H4 (cell line): ENCODE measurements at places on chromosomes 4 and X.
A peak's percentile ranks its signal among the peaks of the same experiment; 100 is the strongest.

DNA sequence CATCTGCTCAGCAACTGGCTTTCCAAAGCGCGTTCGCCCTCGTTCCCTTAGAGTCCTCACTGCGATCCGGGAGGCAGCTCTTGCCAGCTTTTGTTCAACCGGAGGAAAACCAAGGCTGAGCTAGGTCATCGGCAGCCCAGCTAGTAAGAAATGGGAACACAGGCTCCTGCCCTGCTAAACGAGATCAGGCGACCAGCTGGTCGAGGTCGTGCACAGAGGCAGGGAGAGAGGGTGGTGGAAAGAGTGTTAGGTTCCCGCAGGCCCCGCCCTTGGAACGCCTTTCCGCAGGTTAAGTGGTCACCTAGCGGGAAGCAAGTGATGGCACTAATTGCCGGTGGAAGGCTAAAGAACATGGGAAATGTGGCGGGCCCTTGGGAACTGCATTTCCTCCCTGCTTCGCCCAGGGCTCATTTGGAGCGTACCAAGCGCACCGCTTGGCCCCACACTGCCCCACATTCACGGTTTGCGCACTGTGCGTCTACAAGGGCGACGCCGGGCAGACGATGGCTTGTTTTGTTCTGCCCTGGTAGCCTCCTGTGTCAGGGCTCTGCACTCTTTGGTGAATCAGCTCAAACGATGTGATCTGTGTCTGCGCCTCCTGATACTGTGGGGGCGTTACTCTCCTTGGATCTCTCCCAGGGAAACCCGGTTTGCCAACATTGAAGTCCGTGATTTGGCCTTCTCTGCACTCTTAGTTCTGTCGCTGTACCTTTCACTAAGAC, 7.2 kb upstream of the PRDM8 start:
- no peak for DNase-seq

GRCh38 chr4:119041396-119041795, 94.2 kb upstream of the MYOZ2 start:
- no peak for DNase-seq

DNA sequence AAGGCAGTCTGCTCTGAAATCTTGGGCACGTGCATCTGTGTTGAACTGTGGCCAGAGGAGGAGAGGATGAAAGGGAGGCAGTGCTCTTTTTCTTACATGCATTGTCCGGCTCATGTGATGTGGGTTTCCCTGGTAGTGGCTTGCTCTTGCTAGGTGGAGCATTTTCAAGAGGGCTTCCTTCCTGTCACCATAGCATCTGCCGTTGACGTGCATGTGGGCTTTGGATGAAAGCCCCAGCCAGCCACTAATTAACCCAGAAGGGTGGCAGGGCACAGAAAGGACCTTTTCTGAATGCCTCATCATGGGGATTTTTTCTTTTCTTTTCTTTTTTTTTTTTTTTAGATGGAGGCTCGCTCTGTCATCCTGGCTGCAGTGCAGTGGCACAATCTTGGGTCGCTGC, 121.3 kb downstream of the GPR143 start:
- no peak for DNase-seq

DNA sequence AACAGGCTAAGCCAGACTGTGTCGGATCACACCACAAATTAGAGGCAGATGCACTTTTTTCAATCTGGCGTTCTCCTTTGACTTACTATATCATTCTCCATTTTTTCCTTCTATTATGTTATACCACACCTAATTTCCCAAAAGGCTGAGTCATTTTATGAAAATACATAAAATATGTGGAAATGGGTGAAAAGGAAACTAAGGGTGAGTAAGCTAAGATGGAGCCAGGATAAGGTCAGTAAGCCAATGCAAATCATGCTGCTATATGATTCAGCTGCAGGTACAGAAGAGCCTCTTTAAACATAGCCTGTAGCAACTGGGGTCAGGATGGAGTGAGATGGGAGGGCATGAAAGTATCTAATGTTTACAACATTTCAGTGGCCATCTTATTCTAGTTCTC, 94.0 kb upstream of the TEX13A start:
- DNase-seq, result peak; percentile 3

DNA sequence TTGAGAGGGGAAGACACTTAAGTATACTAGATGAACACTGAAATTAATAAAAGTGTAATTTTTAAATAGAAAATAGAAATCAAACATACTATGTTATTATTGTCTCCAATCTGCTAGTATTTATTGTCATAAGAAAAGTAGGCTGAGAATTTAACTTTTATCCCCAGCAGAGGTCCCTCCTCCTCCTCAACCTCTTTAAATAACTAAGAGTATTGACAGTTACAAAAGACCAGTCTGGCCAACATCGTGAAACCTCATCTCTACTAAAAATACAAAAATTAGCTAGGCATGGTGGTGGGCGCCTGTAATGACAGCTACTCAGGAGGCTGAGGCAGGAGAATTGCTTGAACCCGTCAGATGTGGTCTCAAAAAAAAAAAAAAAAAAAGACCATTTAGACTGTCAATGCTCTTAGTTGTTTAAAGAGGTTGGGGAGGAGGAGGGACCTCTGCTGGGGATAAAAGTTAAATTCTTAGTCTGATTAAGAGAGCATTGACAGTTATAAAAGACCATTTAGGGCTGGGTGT, 4.2 kb downstream of the SLC30A9 start:
- DNase-seq, result no peak

DNA sequence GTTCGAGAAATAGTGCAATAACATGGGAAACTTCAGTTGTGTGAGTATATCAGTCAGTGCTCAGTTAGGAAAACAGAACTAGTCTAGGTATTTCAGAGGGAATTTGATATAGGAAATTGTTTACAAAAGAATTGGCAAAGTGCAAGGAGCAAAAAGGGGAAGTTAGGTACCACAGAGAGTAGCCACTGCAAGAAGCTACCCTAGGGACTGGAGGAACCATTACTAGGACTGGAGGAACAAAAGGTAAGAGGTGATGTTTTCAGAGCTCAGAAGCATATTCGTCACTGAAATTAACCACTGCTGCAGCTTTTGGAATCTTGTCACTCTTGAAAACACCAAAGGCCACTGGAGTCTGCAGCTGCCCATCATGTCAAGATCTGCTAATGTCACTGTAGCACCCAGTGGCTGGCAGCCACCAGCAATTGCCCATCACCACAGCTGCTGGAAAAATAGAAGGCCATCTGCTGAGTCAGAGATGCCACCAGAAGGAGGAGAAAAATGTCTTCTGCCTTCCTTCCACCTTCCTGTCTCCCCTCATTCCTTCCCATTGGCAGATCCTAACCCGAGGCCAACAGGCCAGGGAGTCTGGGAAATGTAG, 160.6 kb upstream of the RPS6KA3 start:
- peak; percentile 5 for DNase-seq

DNA sequence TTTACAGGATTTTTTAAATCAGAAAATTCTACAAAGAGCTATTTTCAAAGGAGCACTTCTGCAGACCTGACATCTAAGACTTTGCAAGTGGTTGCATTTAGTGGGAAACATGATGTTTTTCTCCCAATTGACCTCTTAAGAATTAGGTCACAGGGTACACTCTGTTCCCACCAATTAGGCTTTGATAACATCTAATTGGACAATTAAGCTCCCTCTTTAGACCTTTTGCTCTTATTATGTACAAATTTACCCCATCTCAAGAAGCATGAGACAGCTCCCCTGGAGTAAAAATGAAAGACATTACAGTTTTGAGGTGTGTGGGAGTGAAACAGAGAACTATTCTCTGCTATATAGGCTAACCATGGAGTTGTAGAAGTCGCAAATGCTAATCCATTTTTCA, 31.8 kb upstream of the AGA start:
- DNase-seq, result no peak

GRCh38 chrX:6383917-6384316, 151.0 kb downstream of the VCX3A start:
- no peak for DNase-seq

GRCh38 chrX:153494541-153495361, at the start of gene BGN:
Gene BGN, plus strand, starts transcription at chrX:153494980. Its CDS starts 9,652 bp downstream, at chrX:153504632.
- no peak for DNase-seq

DNA sequence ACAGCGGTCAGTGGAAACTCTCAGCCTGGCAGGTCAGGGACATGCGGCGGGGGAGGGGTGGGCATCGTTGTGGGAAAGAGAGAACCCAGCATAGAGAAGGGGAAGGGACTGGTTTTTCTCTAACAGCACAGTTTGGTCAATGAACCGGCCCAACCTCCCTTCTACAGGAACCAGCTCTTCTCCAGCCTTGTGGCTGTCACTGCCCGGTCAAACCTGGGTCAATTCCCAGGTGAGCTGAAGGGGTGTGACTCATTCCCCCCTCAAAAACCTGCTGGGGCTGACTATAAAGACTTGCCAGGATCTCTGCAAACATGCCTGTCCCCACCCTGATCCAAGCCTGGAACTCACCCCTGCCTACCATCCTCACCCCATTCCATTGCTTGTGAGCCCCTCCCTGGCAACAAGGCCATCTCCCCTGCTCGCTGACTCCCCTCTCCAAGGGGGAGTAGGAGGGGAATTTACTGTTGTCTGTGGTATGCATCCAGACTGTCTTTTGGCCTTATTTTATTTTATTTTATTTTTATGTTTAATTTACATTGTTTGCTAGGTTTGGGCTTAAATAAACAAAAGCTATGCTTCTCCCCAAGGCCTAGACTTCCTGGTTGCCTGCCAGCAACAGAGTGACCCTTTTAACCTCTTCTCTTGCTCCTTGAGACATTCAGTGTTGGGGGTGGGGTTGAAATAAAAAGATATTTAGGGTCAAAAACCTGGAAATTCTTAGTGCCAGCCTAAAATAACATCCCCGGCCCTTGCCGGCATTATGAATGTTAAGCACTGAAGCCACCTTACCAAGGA, 49.6 kb downstream of the TSC22D3 start:
- no peak for DNase-seq

- no peak for DNase-seq
These were observed 1788.0 kb upstream of the TENM3 start for GRCh38 chr4:180455226-180455625.

- DNase-seq, result no peak
These were observed 226.3 kb upstream of the PGRMC2 start for GRCh38 chr4:128513664-128514484.

GRCh38 chrX:74277846-74278245, 26.1 kb upstream of the ZCCHC13 start:
- no peak for DNase-seq

- no peak for DNase-seq
These were observed 355.0 kb downstream of the RAB28 start for GRCh38 chr4:13129095-13129494.

GRCh38 chr4:163500586-163500985, 6.1 kb downstream of the TMA16 start:
- no peak for DNase-seq

- DNase-seq, result no peak
These were observed 6.3 kb downstream of the PLP2 start for GRCh38 chrX:49177873-49178480.

- peak; percentile 39 for DNase-seq
These were observed 49.8 kb downstream of the TBCK start for GRCh38 chr4:106266201-106266600.

GRCh38 chr4:3054169-3054759, 20.1 kb downstream of the HTT-AS start:
- no peak for DNase-seq

GRCh38 chr4:176230836-176231235, 35.5 kb upstream of the SPATA4 start:
- no peak for DNase-seq

DNA sequence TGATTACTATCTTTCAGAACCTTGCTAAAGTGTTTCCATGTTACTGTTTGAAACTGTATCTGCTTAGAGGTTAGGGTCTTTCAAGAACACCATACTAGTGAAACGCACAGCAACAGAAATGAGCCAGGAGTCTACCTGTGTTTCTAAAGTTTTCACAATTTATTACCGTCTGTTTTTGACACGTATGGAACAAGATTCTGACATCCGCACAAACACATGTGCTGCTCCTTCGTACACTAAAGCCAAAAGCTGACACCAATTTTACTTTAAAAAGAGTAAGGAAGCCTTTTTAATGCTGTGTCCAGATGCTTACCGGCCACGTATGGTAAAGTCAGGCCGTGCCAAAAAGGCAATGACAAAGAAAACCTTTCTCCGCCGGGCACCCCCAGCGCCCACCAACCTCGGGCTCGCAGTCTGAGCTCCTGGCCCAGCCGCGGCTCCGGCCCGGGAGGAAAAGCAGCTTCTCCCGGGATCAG, 532 bp downstream of the RPS4X start:
- DNase-seq, result no peak

DNA sequence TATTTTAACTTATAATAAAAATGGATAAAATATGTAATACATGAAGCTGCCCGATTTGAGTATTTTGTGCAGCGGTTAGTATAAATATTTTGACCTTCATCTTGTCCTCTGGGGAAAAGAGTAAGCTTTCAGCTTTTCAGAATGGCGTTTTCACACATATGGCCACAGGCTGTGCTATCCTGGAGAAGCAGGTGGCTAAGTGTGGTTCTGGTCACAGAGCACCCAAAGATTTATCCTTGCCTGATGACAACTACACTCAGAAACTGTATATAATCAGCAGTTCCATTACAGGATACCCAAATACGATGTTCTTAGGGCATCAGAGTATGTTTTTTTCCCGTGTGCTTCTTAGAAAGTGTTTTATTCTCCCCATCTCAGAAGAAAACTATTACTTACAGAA, 42.3 kb upstream of the ANK2 start:
- DNase-seq, result no peak

- no peak for DNase-seq
These were observed 1.0 kb downstream of the EGF start for GRCh38 chr4:109913596-109914241.

DNA sequence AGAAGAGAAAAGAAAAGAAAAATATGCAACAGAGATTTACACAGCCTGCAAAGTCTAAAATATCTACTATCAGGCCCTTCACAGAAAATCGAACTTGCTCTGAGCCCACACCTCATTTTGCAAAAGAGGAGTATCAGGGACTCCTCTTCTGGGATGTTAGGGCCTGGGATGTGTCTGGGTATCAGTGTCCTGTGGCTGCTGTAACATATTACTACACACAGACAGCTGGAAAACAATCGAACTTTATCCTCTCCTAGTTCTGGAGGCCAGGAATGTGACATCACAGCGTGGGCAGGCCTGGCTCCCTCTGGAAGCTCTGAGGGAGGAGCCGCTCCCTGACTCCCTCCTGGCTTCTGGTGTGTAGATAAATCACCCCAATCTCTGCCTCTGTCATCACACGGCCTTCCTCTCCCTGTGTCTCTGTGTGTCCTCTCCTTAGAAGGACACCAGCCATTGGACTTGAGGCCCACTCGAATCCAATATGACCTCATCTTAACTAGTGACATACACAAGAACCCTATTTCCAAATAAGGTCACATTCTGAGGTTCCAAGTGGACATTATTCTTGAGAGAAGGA, 52.9 kb downstream of the PPP2R2C start:
- no peak for DNase-seq

DNA sequence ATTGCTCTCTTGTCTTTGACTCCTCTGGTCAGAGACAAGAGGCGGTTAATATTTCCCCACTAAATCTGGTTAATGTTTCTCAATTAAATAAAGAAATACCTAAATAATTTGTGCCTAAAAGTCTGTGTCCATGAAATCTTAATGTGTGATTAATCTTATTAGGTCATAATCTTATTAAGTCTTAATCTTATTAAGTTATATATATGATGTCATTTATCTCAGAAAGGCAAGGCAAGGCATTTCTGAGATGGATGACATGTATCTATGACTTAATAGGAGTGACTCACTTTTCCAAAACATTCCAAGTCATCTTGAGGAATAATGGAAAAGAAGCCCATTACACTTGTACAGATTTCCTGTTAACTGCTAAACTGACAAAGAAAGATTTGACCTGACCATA, 74.7 kb downstream of the TRAM1L1 start:
- DNase-seq, result no peak
